Amygdala (tissue), 56 donors: ENCODE measurements at places on chromosomes 4 and X.

DNA sequence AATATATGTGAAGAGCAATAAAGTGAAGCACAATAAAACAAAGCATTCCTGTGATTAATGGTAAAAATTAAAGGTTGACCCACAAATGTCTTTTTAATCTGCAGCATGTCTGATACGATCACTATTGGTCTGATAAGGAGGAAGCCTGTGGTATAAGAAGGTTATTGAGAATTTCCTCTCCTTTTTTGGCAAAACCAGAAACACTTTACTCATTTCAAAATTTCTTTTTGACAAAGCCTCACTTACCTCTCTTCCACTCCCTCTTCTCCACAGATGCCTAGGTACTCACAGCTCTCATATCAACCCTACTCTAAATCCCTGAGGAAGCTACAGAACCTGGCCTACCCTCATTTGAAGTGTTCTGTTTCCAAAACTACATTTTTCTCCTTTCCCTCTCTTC lies 56.1 kb downstream of the TSPAN5 start:
- DNase-seq, result no peak

GRCh38 chr4:111506706-111507105 lies 638.5 kb upstream of the FAM241A start:
- no peak for DNase-seq

DNA sequence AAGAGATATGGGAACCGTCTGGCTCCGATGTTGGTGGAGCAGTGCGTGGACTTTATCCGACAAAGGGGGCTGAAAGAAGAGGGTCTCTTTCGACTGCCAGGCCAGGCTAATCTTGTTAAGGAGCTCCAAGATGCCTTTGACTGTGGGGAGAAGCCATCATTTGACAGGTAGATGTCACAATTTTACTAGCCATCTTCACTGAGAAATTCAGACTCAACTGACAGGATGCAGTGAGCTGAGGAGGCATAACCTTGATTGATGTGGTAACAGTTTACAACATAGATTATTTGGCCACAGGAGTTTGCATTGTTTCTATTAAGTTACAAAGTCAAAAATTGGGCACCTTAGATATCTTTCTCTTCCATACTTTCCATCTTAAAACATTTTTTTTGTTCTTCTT lies 417.7 kb downstream of the MAPK10 start:
- no peak for DNase-seq

GRCh38 chr4:184142121-184143000 lies 75.3 kb downstream of the ENPP6 start:
- no peak for DNase-seq

- DNase-seq, result no peak
Measured at GRCh38 chr4:169675825-169676224, 55.4 kb downstream of the CLCN3 start.

- DNase-seq, result no peak
Measured at GRCh38 chr4:185717377-185717741, 94.6 kb downstream of the SORBS2 start.
